ENCODE measurements at places on chromosomes 5 and 9.
A peak's percentile ranks its signal among the peaks of the same experiment; 100 is the strongest.

- DNase-seq: no peak
Observed at GRCh38 chr9:120777229-120777628, 16.0 kb downstream of the FBXW2 start.

DNA sequence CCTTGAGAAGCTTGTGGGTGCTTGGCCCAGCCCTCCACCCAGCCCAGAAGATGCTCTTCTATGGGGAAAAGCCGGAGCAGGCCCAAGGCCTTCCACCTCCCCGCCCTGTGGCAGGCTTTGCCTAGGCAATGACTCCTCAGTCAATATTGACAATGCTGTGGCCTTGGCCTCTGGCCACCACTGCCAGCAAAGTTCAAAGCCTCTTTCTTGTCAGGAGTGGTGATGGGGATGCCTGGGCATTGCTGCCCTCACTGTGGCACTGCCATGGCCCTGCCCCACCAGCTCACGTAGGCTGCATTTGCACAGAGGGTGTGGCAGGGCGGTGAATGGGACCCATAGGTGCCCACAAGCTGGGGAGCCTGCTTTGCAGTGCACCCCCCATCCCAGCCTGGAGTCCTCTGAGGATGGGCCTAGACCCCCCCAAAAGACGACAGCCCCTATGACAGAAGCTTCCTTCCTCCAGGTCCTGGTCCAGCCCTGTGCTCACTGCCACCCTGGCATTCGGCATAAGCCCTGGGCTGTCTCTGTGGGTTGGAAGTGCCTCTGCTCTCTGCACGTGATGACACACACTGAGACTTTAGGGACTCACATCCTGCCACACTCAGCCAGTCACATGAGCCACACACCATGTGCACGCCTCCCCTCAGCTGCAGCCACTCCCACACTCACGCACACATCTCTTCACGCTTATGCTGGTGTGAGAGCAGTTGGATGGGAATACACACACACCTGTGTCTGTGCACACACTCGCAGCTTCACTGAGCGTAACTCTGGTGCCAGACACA is 31.1 kb downstream of the MORN5 start:
- DNase-seq: peak; percentile 43

- no peak for DNase-seq
Observed at GRCh38 chr9:89814340-89815040, 209.7 kb downstream of the GADD45G start.

DNA sequence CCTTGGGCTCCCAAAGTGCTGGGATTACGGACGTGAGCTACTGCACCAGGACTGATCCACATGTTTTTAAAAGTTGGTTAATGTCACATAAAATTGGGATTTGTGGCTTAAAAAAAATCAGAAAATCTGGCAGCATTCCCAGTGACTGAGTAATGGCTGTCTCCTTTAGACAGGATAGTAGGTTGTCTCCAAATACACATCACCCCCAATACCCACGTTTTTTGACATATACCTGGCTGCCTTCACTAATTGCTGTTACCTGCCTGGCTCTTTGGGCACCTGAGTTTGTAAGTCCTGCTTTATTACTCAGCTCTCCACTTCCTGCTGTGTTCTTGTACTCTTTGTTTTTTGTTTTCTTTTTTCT is 84.8 kb downstream of the KDM4C start:
- DNase-seq: no peak

DNA sequence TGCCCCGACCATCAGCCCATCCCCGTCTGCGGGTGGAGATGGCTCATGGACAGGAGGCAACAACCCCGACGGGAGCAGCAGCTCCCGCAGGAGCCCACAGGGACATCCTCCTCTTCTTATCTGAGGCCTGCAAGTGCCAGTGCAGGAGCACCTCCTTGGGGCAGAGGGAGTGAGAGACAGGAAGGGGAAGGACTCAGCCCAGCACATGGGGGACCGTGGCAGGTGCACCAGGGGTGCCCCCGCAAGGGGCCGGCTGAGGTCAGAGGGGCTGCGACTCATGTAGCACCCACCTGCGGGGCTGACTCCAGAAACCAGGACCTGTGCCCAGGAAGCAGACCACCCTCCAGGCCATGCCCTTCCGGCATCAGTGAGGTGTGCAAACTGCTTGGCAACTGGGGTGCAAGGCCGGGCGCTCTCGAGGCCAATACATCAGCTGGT is 259.8 kb upstream of the ADAMTS16 start:
- DNase-seq: no peak

DNA sequence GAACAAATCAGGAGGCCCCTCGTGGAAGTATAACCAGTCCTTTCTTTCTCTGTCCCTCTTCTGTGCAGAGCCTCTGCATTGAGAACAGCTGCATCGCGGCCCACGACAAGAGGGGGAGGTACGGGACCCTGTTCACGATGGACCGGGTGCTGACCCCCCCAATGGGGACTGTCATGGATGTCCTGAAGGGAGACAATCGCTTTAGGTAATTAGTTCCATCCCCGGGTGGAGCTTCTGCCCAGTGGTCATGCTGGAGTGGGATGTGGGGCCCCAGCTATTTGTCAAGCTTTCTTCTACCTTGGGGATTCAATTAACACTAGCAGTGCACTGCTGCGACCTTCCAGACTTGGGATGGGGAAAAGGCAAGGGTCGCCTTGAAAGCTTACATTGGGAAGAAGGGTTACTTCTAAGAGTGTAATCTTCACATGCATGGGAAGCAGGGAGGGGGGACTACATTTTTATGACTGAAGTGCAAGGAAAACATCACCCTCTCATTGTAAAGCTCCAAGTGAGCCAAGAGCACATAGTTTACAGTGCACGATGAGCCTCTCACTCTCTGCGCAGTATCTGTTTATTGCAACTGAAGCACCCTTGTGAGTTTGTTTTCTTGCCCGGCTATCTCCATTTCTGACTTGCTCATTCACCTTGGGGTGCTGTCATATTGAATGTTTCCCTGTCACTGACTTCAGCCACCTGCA is 27.0 kb downstream of the TGFBI start:
- no peak for DNase-seq

DNA sequence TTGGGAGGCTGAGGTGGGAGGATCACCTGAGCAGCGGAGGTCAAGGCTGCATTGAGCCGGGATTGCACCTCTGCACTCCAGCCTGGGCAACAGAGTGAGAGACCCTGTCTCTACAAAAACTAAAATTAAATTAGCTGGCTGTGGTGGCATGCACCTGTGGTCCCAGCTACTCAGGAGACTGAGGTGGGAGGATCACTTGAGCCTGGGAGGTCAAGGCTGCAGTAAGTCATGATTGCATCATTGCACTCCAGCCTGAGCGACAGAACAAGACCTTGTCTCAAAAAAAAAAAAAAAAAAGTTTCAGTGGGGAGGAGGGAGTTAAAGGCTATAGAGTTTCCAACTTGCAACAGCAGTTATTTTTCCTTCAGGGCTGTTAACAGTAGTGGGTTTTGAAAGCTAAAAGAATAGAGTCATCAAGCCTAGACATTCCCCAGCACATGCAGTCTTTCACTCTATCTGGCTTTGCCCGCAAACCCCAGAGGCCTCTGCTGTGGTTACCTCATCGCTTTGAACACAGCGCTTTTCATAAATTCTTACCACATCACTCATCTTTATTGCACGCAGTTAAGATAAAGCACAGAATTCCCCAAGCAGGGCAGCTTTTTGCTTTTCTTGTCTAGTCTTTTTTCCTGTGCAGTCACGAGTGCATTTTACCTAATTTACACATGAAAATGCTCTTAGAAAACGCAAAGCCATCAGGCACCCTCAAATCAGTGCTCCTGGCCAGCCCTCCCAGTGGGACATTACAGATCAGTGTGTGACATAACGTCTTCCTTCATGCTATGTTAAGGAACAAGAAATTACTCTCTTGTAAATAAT is 8.7 kb upstream of the SLC2A8 start:
- DNase-seq: peak; percentile 86

DNA sequence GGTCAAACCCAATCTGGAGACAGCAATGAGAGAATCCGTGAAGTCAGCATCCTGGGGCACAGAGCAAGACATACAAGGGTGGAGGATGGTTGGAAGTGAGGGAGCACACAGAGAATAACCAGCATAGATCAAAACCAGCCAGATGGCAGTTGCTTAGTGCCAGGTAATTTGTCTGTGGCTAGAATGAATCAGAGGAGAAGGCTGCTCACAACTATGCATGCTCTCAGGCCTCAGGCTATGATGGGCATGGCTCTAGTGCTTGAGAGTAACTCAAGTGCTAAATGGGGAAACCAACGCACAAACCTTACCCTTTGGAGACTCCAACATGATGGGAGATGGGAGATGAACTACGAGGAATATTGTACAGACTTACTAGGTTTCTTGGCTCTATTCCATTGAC is 160.8 kb downstream of the DMRT2 start:
- DNase-seq: no peak

- no peak for DNase-seq
Observed at GRCh38 chr9:98873951-98874371, 66.5 kb downstream of the GALNT12 start.

DNA sequence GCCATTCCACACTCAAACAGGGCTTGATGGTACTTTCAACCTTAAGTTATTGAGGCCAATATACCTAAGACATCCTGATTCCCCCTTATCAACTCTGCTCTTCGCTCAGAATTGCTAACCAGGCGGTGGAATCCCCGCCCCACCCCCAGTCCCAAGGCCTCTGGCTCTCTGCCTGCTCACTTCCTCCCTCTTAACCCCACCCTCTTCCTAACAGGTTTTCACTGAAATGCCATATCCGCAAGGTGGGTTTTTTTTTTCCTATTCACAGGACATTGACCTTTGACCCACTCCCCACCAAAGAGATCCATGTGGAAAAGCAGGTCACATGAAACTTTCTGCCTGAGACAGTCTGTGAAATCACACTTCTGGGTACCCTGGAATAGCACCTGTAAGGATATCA is 66.6 kb upstream of the IFNK start:
- no peak for DNase-seq

GRCh38 chr5:57710126-57710525 is 227.5 kb upstream of the ACTBL2 start:
- no peak for DNase-seq

GRCh38 chr9:106857811-106858470 is 5.0 kb upstream of the ZNF462 start:
- DNase-seq: no peak

GRCh38 chr5:96927008-96927407 is 8.9 kb upstream of the LNPEP start:
- no peak for DNase-seq

DNA sequence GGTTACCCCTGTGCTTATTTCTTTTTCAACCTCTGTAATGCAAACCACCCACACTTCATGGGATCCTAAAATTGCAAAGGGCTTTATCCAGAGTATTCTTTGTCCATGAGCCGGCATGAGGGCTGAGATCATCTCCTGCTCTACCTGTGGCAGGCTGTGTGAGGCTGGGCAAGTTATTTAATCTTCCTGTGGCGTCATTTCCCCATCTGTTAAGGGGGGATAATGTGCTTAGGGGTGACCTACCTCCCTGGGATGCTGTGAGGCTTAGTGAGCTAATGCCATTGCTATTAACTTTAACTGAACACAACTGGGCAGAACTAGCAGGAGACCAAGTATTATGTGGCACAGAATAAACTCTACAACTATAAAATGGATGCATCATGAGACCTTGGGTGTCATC is 17.0 kb downstream of the FRMPD1 start:
- no peak for DNase-seq

DNA sequence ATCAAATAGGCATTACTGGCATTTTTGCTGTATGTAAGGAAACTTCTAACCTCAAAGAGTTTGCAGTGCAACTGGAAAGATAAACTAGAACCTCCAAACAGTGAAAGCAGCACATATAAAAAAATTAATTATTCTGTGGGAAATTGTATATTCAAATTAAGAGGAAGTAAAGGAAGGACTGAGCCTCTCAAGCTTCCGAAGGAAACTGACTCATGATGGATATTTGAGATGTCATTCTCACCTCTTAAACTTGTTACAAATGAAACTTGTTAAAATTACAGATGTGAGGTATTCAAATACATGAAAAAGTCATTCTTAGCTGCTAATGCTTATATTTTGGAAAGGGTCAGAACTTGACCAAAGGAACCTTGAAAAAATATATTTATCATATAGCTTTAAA is 538.7 kb downstream of the PDE4D start:
- DNase-seq: no peak

DNA sequence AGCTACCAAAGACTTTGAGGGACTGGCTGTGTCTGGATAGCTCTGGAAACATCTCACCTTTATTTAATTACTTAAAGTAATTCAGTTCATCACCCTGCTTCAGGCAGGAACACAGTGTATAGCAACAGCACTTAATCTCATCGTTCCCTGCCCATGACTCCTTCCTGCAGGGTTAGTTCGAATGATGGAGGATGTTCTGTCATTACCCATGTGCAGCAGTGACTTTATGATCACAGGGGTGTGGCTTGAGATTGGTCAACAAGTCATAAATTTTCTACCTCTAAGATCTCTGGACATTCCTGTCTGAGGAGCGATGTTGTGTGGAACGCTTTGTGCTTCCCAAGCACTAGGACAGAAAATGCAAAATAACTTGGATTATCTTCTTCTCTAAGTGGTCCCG is 37.1 kb upstream of the PRUNE2 start:
- no peak for DNase-seq

DNA sequence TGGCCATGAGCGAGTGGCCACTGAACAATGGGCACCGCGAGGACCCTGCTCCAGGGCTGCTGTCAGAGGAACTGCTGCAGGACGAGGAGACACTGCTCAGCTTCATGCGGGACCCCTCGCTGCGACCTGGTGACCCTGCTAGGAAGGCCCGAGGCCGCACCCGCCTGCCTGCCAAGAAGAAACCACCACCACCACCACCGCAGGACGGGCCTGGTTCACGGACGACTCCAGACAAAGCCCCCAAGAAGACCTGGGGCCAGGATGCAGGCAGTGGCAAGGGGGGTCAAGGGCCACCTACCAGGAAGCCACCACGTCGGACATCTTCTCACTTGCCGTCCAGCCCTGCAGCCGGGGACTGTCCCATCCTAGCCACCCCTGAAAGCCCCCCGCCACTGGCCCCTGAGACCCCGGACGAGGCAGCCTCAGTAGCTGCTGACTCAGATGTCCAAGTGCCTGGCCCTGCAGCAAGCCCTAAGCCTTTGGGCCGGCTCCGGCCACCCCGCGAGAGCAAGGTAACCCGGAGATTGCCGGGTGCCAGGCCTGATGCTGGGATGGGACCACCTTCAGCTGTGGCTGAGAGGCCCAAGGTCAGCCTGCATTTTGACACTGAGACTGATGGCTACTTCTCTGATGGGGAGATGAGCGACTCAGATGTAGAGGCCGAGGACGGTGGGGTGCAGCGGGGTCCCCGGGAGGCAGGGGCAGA is 53.3 kb downstream of the JADE2 start:
- DNase-seq: no peak

DNA sequence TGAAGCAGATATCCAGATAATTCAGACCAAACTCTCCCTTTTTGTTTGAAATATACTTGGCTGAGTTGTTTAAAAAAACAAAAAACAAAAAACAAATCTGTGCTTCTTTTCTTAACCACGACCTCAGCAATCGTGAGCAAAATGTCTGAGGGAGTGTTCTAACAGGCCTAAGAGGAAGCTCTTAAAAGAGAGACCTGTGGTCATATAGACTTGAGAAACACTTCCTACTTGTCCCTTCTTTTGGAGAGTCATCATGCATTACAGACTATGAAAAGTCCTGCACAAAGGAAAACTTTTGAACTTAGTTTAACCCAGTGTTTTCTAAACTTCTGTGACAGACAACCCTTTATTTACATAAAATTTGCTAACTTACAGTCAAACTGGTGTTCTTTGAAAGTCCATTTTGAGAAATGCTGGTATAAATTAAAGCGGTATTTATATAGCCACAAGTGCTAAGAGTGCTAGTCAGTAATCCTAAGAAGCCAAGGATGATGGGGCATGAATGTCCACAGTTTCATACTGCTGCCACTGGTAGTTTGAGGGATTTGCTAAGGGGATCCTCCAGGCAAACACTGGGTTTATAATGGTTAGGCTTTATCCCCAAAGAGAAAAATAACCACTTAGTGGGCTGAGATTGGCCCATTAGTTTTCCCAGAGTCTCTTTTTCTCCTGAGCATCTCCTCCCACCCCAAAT is 199.8 kb downstream of the LRRC70 start:
- no peak for DNase-seq

All from activated CD4-positive, alpha-beta T cell treated with anti-CD3 and anti-CD28 coated beads for 48 hours (primary cell).